Right ventricle myocardium superior (tissue), 1 donor: ENCODE measurements at places on chromosomes 6 and 20. TPM values are rescaled to one million over a fixed set of nuclear protein-coding genes. Genes with fewer than 3 reads are reported as not detected.
A peak's percentile ranks its signal among the peaks of the same experiment; 100 is the strongest.

GRCh38 chr20:3753098-3753497 is 14.5 kb downstream of the ADISSP start:
- DNase-seq: no peak

DNA sequence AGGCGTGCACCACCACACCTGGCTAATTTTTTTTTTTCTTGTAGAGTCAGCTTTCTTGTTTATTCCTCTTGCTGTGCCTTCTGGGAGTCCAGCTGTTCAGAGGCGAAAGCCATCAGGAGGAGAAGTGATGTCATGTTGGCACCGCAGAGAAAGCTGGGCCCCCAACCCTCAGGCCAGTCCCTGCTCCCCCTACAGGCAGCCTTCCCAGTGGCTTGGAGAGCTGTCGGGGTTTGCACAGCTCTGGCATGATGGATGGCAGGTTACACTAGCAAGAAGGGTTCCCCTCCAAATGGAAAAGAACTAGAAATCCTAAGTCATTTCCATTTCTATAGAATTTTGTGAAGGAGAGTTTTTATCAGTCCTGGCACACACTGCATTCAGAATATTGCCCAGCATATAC is 72.6 kb downstream of the C6orf52 start:
- no peak for DNase-seq

CCN6 gene
- total RNA-seq: not detected

- DNase-seq: no peak
Observed at GRCh38 chr20:38551056-38551626, 29.9 kb upstream of the ADIG start.

- peak; percentile 74 for DNase-seq
Observed at GRCh38 chr20:483815-484644, 21.7 kb upstream of the TBC1D20 start.

GRCh38 chr6:126396131-126396530 is 56.2 kb downstream of the CENPW start:
- DNase-seq: no peak

RRAGD gene
- 130 TPM for total RNA-seq

LST1 gene
- 5.5 TPM for total RNA-seq

ROS1 gene
- total RNA-seq: 0.11 TPM

ZBTB12 gene
- total RNA-seq: 3.1 TPM

- no peak for DNase-seq
Observed at GRCh38 chr6:154920495-154921200, 74.5 kb upstream of the TIAM2 start.

DNA sequence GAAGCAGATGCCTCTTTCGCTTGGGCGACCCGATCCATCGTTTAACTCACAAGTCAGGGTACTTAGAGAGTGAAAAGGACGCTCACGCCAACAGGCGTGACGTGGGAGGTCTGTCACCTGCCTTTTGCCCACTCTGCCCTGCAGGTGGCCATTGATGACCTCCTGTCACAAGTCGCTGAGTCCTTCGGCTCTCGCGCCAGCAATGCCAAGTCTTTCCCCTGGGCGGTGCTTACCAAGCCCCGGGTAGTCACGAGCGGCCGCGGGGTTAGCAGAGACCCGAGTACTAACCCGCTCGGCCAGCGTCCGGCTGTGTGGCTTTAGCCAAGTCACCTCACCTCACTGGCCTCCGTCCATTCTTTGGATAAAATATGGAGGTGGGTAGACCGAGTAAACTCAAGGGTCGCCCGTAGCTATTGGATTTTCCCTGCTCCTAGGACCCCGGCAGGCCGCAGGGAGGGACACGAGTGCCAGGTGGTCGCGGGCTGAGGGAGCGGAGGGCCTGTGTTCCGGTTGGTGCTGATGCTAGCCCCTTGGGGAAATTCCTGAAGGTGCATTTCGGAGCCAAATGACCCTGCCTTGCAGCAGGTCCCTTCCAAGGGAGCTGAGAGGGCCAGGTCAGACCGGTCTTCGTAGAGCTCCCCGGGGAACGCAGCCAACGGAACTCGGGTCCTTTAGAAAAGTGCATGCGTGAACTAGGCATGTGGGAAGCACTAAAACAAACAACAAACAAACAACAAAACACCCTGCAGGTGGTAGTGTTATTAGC is 668 bp downstream of the PKIB start:
- peak; percentile 52 for DNase-seq

ANKS1A gene
- 25.0 TPM for total RNA-seq

RFX6 gene
- not detected for total RNA-seq

DNA sequence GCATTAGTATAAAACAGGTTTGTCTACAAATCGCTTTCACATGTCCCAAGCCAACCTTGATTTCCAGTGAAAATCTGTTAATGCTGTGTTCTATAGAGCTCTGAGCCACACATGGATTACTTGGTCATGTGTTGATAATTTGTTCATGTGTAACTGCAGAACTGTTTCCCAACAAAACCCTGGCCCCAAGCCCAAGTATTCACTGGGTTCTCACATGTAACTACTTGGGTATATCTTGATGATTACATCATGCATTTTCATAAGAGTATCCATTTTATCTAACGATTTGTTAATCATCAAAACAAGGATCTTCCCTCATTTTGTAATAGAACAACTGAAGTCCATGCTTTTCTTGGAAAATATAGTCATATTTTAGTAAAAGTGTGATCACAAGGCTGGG is 657.6 kb downstream of the PRKN start:
- no peak for DNase-seq

ADTRP gene
- total RNA-seq: not detected

DNA sequence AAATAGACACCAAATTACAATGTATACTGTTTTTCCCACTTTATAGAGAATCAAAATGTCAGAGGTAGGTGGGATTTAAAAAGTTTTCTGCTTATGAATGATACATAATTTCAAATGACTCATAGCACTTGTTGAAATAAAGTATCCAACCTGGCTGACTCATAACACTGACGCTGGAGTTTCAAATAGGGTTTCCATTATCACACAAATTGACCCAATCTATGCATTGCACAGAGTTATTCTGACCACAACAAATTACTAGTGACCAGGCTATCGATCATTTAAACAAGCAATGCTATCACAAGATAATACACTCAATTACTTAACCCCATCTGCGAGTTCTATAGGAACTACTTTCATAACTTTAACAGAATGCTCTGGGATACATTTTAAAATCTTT is 31.9 kb upstream of the PRELID3B start:
- DNase-seq: no peak

DNA sequence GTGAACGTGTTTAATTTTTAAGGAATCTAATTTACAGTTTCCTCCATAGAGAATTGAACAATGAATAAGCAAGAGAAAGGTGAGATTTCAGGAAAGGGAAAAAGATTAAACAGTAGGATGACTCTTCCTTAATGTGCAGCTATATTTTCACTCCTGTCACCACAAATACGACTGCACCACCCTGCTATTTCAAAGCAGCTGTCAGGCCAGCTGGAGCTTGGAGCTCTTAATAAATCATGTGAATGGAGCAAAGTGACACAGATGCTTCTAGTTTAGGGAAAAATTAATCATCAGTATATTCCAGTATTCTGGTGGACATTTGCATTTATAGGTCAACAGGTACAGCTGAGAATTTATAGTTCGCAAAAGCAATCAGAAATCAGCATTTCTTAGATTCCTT is 56.5 kb upstream of the PKIB start:
- DNase-seq: no peak

DNA sequence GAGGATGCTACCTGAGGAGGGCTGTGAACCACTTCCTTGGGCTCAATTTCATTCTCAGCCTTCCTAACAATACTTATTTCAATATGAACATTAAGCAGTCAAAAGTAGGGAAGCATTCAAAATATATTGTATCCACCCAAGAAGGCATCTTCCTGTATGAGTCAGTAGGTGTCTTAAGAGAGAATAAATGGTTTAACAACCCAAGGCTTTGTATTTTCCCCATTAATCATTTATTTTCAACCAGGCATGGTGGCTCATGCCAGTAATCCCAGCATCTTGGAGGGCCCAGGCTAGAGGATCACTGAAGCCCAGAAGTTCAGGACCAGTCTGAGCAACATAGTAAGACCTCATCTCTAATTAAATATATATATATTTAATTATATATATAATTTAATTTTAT is 74.5 kb upstream of the MARCKS start:
- DNase-seq: no peak

PI3 gene
- total RNA-seq: not detected

OPRL1 gene
- 0.75 TPM for total RNA-seq

DNA sequence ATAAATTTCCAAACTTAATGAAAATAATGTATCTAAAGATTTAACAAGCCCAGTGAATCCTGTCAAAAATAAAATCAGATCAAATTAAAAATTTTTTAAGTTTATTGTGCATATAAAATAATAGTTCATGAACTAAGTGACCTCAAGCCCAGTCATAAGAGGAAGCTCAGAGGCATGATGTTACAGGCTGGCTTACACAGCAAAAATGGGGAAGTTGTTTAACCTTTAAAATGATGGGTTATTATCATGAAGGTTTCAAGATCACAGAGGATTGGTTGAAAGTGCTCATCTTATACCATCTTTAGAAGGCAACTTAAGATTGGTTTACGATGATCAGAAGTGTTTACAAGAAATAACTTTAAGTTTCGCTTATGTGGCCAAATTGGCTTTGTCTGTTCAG is 102.5 kb downstream of the PAK5 start:
- no peak for DNase-seq

DNA sequence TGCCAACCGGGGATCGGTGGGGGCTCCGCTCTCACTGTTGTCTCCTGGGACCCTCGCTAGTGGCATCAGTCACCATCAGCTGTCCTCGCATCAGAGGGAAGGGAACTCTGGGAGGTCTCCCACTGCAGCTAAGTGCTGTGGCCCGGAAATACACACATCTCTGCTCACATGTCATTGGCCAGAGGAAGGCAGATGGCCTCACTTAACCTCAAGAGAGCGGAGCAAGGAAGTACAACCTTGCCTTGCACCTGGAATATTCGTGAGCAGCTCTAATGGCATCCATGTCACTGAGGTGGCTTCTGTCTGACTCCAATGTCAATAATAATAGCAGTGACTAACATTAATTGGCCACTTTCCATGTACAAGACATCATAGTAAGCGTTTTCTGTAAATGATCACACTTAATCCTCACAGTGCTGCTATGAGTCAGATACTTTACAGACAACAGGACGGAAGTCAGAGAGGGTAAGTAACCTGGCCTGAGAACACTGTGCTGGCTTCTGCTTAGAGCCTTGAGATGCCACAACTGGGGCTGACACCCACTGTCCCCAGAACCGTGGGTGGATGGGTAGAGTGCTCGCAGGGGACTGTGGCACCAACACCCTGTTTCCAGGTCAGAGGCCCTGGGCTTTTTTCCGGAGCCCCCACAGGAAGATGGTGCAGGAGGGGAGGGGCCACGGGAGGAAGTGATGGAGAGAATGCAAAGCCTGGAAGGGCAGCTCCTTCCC is 6.0 kb downstream of the LHFPL5 start:
- DNase-seq: no peak

- DNase-seq: no peak
Observed at GRCh38 chr6:142722012-142722411, 223.0 kb downstream of the HIVEP2 start.

GRCh38 chr20:64063389-64064144 is 569 bp downstream of the TCEA2 start:
- no peak for DNase-seq

GRCh38 chr6:107764684-107765460 is 59.2 kb downstream of the SCML4 start:
- no peak for DNase-seq

DNA sequence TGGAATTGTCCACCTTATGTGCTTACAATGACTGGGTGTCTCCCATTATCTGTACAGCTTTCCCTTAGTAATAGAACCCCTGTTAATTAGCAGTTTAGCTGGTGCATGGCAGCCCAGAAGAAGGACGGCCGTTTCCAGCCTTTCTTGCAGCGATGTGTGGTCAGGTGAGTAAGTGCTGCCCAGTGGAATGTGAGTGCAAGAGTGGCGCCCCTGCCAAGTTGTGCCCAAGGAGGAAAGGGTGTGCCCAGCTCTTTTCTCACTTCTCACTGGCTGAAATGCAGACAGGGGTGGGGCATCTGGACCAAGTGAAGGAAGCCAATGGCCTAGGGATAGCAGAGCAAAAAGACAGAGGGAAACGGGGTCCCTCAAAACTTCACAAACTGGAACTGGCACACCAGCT is 296.8 kb downstream of the PREX1 start:
- no peak for DNase-seq

GRCh38 chr6:129790785-129791184 is 70.3 kb downstream of the TMEM244 start:
- DNase-seq: no peak

ARFGEF3 gene
- 0.86 TPM for total RNA-seq

DNA sequence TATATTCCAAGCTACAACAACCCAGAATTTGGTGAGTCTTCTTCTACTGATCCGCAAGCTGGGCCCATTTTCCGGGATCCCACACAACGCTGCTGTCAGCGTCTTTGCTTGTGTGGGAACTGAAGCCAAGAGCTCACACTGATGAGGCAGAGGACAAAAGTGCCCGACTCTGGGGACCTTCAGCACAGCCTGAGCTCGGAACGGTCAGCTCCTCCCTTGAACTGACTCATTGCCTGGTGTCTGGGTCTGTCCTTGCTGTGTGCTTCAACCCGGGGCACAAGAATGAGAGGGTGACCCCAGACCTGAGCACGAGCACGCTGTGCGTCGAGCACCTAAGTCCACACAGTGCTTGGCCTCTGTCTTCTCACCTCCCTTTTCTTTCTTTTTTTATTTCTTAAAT is 33.5 kb downstream of the DACT2 start:
- DNase-seq: no peak

DNA sequence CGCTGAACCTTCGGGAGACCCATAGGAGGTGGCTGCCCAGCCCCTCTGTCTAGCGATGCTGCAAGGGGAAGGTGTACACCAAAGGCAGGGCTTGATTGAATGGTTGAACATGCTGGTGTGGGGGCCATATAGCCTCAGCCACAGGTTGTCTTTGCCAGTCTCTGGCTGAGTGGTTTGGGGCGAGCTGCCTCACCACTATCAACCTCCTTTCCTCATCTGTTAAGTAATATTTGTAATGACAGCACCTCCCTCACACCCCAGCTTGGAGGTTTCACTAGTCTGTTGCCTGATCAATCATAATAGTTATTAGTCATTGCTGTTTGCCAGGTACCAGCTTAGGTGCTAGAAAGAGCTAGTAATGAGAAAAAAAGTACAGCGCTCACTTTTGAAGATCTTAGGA is 11.8 kb upstream of the ZNF831 start:
- no peak for DNase-seq

TXLNB gene
- 125 TPM for total RNA-seq

SNX9 gene
- 34.4 TPM for total RNA-seq
